ENCODE measurements at places on chromosomes 3 and 15.

- DNase-seq = no peak
Measured at GRCh38 chr3:50737193-50737905, 62.6 kb downstream of the DOCK3 start.

- DNase-seq = no peak
Measured at GRCh38 chr15:101536166-101536874, 46.8 kb upstream of the PCSK6 start.

DNA sequence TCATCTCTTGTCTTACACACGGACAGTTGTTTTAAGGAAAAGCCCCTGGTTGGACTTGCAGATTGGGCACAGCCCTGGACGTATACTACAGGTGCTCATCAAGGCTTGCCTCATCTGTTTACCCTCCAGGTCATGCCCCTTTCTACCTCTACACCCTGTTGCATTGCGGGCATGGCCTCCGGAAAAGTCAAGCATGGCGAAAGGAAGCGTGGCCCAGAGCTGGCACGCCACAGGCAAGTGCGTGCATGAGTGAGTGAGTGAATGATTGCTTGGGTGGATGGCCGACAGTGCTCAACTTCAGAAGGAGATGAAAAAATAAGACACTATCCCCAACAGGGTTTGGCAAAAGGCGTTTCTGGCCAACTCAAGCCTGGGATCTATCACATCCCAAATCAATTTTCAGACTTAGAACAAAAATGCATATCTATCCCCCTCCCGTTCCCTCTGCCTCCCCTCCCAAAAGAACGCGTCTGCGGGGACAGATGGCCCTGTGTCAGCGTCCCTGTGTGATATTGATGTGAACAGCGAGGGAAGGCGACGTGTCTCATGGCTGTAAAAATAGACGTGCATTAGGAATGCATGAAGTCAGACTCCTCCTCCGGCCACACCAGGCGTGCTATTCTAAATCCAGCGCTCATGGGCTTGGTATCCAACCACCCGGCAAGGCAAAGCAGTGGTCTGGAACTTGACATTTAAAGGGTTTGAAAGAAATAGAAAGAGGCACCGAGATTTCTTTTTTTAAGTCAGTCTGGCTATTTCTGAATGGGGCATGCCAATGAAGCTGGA is 96.0 kb downstream of the RPLP1 start:
- DNase-seq = no peak

DNA sequence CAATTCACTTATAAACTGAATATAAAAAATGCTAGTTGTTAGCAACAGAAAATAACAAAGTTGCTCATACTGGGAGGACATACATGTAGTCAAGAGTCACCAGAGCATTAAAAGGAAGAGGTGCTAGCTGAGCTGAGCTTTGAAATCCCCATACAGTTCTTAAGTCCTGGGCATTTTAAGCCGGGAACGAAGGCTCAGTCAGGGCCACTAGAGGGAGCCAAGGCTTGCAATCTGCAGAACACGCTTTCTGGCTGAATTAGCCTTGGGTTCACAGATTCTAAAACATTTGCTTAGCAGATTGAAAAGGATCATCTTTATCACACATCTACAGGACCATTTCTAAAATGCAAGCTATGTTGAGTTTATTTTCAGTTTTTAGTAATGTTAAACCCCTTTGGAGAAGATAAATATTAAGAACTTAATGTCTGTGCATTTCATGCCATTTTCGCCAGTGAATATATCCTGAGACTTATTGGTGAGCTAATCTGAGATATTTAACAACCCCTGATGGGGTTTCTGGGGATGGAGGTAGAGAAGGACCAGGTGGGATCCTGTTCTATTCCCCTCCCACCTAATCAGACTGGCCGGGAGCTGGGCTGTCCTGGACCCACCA is 26.3 kb upstream of the MNS1 start:
- DNase-seq = peak; percentile 31

GRCh38 chr3:162632672-162633071 is 1136.1 kb downstream of the OTOL1 start:
- no peak for DNase-seq

DNA sequence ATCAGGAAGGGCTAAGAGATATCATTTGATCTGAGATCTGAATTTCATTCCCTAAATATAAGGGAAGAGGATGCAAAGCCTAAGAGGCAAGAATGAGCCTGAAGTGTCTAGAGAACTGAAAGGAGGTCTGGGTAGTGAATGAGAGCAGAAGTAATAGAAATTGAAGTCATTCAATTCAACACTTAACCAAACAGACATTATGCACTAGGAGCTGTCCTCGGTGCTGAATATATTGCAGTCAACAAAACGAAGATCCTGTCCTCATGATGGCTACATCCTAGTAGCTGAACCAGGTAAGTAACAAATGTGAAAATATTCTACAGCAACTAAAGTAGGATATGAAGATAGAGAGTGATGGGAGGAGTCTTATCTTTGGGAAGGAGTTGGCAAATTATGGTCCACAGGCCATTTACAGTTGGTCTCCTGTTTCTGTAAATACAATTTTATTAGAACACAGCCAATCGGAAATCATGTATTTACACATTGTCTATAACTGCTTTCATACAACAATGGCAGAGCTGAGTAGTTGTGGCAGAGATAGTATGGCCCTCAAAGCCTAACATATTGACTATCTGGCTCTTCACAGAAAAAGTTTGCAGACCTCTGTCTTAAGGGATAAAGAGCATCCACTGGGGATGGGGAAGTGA is 192.9 kb upstream of the CADPS start:
- DNase-seq = no peak

GRCh38 chr3:105798381-105798934 is 70.4 kb downstream of the CBLB start:
- no peak for DNase-seq

GRCh38 chr15:92087211-92087610 is 233.7 kb downstream of the SLCO3A1 start:
- DNase-seq = no peak

DNA sequence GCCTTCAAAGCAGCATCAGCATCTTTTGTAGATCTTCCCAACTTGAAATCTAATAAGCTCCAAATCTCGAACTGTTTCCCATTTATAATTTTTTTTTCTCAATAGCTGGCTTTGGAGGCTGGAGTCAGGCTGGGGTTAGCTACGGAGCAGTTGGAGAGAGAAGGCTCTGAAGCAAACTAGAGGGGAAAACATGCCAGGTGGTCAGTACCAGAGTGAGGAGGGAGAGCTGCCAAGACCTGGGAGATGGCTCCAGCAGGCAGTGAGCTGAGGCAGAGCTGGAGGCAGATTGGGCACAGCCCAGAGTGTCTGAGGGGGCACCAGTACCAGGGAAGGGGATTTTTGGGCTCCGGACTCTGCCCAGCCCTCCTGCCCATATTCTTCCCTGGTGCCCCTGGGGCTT is 311.2 kb downstream of the RPLP1 start:
- DNase-seq = no peak

GRCh38 chr15:87369269-87369668 is 887.3 kb downstream of the NTRK3 start:
- no peak for DNase-seq

- no peak for DNase-seq
Measured at GRCh38 chr3:138681463-138682220, 73.1 kb downstream of the FAIM start.

GRCh38 chr3:128081846-128082245 is 29.6 kb downstream of the SEC61A1 start:
- DNase-seq = no peak
